HepG2 (cell line): ENCODE measurements at places on chromosomes 1 and 21.

GRCh38 chr1:154831462-154831861 is 38.6 kb downstream of the KCNN3 start:
- DNase-seq: no peak

DNA sequence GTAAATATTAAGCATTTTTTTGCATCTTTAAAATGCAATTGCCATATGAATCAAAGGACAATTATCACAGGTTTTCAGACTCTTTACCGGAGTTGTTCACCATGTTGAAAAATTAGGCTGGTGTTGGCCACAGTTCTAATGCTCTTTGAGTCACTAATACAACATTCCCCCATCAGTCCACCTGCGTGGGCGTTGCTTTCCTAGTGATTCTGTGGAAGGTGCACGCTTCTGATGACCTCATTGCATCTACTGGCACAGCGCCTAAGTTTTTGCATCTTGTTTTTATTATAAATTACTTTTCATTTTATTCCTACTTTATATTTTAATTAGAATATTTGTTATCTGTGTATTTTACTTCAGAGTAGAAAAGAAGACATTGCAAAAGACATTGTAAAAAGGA is 4.7 kb upstream of the F5 start:
- no peak for DNase-seq

GRCh38 chr21:41921021-41921420 is 32.8 kb downstream of the C2CD2 start:
- peak; percentile 16 for DNase-seq

GRCh38 chr1:217895841-217896240 is 264.7 kb downstream of the SPATA17 start:
- no peak for DNase-seq

GRCh38 chr1:111756124-111756513 is 418 bp downstream of the DDX20 start:
- DNase-seq: no peak

DNA sequence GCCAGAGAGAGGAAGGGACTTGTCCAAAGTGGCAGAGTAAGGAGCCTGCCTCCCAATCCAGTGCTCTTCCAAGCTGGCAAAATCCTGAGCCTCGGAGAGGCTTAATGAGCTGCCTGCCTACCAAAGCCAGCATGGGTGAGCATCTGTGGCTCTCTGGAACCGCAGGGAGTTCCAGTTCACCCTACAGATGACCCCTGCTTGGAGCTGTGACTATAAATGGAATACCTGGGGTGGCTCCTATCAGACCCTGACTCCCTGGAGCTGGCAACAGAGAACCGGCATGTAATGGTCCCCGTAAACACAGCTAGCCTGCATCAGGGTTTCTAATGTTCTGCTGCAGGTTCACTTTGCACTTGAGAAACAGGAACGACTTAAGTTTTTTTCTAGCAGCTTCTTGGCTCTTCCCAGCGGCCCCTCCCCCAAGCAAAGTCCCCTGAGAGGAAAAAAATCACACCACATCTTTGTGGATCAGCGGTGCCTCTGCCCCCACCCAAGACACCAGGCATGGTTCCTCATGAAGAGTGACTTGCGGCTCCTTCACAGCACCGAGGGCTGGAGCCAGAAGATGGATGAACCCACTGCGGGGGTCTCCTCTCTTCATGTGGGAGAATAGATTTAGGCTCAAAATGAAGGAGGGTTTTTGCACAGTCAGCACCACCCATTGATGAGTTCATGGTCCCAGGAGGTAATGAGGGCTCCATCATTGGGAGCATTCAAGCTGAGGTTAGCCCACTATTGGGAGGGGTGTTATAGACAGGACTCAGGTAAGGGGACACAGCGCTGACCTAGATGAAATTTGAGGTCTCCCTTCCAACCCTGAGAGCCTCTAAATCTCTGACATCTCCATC is 79.0 kb downstream of the SYT2 start:
- no peak for DNase-seq

GRCh38 chr21:38488640-38489270 is 9.5 kb downstream of the ERG start:
- no peak for DNase-seq

- DNase-seq: no peak
Measured at GRCh38 chr1:94714152-94714551, 106.0 kb upstream of the SLC44A3 start.

DNA sequence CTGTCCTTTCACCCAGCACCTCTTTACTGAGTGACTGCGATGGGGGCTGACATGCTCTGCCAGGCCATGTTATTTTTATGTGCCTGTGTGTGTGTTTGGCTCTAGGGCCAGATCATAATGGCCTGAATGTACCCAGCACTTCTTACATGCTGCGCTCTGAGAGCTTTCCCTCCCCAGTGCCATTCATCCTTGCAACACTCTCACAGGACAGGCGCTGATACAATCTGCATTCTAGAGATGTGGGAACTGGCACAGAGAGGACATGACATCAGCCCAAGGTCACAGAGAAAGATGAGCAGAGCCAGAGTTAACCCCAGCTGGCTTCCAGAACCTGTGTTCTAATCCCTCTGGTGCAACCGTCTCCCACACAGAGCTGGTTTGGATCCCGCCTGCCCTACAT is 54.5 kb downstream of the ARHGEF10L start:
- DNase-seq: no peak
